Stimulated activated CD8-positive, alpha-beta memory T cell treated with anti-CD3 and anti-CD28 coated beads, Interleukin-2, amount 100 ng/mL, for 48 hours (primary cell): ENCODE measurements at places on chromosomes 5 and 9.
A peak's percentile ranks its signal among the peaks of the same experiment; 100 is the strongest.

DNA sequence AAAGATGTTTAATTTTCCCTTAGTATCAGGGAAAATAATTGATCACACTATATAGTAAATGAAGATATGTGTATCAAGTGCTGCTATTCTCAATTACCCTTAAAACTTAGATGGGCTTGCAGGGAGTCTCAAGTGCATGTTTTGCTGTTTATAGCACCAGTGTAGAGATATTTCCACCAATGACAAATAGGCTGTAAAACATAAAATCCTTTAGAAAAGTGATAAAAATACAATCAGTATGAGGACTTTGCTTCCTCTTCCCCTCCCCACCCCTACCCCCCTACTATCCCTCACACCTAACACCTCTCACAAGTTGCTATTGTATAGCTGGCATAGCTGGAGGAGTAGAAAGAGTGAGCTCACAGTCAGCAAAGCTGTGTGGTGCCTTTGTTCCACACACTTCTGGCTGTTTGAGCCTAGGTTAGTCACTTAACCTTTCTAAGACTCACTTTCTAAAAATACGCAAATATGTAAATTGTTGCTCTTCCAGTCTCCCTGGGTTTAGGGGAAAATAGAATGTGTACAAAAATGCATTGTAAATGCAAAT is 93.1 kb downstream of the PDE4D start:
- DNase-seq: no peak

DNA sequence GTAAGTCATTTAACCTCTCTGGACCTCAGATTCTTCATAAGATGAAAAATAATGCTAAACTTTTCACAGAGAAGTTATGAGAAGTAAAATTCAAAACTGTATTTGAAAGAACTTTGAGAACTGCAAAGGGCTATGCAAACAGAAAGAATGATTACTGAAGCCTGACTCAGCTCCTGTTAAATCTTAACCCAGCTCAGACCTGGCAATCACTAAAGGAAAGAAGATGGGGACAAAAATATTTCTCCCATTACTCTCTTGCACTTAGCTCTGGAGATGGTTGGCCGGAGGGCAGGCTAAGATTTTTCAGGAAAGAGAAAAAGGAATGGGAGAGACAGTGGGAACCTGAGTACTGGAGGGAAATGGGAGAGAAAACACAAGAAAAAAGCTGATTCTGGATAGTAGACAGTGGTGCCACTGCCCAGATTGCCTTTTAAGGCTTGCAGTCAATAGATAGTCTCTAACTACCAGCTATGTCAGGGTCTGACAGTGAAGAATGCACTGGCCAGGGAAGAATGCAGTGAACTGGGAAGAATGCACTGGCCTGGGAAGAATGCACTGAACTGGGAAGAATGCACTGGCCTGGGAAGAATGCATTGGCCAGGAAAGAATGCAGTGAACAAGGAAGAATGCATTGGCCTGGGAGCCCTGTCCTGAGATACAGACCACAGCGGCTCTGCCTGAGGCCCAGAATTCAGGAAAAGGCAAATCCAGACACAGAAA is 25.2 kb upstream of the CEMIP2 start:
- no peak for DNase-seq

GRCh38 chr5:157345067-157345466 is 79.1 kb downstream of the CYFIP2 start:
- DNase-seq: no peak

GRCh38 chr5:8601831-8602354 is 732.9 kb downstream of the MTRR start:
- no peak for DNase-seq

- DNase-seq: no peak
These were observed 229.9 kb upstream of the DAB2 start for GRCh38 chr5:39654715-39655114.

DNA sequence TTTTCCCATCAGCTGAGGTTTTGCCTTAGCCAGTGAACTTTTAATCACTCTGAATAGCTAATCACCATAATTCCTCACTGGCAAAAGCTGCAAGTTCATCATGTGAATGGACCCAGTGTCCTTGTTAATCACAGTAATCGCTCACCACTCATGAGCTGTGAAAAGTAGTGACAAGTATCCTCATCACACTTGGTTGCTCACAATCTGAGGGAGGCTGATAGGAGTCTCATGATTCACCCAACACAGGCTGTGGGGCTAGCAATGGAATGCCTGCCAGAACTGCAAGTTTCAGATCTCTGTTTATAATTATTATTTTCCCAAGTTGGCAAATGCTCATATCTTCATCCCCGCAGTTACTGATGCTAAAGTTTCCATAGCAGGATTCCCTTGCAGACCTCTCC is 467.2 kb downstream of the KIF4B start:
- DNase-seq: no peak

DNA sequence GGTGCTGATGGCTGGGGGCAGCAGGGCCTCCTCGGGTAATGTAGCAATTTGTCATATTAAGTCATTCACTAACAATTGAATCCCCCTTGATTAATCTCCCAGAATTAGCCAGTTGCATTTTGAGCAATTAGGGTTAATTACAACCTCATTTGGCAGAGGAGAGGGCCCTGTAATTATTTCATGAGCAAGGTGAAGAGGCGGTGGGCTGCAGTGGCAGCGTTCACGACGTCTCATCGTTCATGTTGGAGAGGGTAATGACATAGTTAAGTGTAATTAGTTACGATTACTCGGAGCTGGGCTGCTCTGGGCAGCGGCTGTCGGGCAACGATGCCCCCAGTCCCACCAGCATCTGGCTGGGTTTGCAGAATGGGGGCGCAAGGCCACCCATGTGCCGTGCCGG is 46.0 kb downstream of the NEK6 start:
- DNase-seq: no peak

DNA sequence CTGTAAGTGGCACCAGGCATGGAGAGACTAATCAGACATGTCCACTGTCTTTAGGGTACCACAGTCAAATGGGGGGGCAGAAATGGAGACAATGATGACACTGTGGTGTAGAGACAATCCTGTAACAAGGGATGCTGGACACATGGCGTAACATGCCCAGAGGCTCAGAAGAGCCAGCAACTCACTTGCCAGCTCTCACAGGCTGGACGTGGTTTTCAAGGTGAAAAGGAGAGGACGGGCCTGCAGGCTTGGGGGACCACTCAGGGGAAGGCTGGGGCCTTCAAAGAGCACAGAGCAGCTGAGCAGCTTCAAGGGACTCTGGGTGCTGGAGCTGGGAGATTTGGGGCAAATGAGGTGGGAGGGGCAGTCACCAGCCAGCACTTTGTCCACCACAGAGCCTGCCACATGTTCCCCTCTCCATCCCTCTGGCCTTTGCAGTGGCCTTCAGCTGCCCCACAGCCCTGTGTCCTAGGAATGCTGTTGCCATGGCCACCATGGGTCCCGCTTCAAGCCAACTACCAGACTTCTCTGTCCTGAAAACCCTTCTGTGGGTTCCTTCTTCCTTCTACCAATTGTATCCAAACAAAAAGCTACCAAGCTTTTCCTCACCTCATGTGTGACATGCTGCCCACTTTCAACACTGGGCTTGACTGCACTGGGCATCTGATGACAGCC is 140.4 kb downstream of the GABBR2 start:
- DNase-seq: no peak

DNA sequence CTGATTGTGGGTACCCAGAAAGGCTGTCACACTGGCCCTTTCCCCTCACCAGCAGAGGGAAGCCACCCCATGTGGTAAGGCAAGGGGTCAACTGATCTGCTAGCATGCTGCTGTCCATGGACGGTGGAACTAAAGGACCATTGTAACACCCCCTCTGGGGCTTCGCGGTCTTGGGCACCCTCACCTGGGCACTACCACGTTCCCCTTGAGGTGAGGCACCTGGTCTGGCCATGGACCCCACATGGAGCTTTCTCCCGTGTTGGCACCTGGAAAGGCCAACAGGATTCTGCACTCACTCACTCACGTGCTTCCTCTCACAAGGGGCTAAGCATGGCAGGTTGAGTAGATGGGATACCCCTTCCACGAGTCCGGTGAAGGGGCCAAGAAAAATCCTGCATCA is 72.0 kb upstream of the RFX3 start:
- no peak for DNase-seq

- no peak for DNase-seq
These were observed 1889.4 kb upstream of the CDH9 start for GRCh38 chr5:28927559-28928326.

DNA sequence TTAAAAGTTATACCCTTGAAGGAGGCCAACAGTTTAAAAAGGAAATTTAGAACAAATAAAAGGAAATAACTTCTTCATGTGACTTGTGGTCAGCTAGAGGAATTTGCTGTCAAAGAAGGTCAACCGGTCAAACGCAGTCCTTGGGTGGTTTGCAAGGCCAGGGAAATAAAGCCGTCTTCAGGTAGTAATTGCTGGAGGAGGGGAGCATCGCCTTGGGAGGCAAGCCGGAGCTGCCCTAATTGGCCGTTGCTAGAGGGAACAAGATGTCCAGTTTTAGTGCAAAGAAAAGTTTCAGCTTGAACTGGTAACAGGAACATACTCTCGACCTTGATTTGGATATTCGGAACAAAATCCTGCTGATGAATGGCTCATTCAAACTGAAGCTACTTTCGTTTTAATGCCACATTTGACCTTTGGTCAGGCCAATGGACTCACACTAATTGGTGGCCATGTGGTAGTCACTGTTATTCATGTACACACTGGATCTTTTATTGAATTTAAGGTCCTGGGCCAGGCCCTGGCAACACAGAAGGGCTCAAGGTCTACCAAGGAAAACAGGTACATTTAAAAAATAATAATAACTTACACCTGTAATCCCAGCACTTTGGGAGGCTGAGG is 47.0 kb upstream of the MYO10 start:
- DNase-seq: no peak

GRCh38 chr5:43859309-43859708 is 256.3 kb downstream of the NNT start:
- DNase-seq: no peak

- DNase-seq: no peak
These were observed 44.9 kb upstream of the SNCAIP start for GRCh38 chr5:122267185-122267584.

GRCh38 chr9:130265431-130266235 is at the start of gene HMCN2:
Gene HMCN2 (plus strand): TSS chr9:130265760. CDS start chr9:130265879, 119 bp downstream.
- DNase-seq: no peak

- no peak for DNase-seq
These were observed 16.1 kb downstream of the CPLX2 start for GRCh38 chr5:175887463-175887862.

GRCh38 chr9:132671620-132672412 is 1.6 kb downstream of the GTF3C4 start:
- no peak for DNase-seq

- no peak for DNase-seq
These were observed 14.2 kb upstream of the MED10 start for GRCh38 chr5:6392561-6392960.

DNA sequence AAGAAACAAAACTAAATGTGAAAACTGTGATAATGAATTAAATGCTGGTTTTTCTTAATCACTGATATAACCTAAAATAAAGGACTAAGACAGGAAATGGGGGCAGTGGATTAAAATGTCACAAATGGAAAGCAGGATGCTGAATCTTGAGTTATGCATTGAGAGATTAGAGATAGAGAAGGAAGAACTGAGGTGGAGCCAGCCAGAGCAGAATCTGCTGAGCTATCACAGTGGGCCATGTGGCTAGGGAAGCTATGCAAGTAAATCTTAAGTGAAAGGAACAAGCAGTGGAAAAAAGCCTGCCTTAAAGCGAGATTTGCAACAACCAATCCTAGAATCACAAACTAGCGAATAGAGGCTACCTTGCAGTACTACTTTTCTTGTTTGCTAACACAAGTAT is 188.5 kb upstream of the RASA1 start:
- no peak for DNase-seq

DNA sequence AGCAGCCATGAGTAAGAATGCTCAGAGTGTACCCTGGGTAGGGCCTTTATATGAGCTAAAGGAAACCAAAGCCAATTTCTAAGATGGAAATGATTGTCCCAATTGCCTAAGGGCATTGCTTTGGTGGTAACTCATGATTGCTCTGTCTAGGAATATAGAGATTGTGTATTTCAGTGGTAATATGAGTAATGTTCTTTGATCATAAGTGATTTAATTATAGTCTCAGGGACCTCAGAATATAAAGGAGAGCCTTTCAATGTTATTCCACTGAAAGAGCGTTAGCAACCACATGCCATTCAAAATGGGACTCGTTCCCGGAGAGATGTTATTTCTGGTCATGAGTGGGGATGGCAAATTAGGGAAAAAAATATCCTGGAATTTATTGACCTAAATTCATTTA is 340.5 kb downstream of the ARHGEF28 start:
- DNase-seq: no peak

GRCh38 chr5:155878991-155879575 is 447.9 kb upstream of the SGCD start:
- DNase-seq: no peak

DNA sequence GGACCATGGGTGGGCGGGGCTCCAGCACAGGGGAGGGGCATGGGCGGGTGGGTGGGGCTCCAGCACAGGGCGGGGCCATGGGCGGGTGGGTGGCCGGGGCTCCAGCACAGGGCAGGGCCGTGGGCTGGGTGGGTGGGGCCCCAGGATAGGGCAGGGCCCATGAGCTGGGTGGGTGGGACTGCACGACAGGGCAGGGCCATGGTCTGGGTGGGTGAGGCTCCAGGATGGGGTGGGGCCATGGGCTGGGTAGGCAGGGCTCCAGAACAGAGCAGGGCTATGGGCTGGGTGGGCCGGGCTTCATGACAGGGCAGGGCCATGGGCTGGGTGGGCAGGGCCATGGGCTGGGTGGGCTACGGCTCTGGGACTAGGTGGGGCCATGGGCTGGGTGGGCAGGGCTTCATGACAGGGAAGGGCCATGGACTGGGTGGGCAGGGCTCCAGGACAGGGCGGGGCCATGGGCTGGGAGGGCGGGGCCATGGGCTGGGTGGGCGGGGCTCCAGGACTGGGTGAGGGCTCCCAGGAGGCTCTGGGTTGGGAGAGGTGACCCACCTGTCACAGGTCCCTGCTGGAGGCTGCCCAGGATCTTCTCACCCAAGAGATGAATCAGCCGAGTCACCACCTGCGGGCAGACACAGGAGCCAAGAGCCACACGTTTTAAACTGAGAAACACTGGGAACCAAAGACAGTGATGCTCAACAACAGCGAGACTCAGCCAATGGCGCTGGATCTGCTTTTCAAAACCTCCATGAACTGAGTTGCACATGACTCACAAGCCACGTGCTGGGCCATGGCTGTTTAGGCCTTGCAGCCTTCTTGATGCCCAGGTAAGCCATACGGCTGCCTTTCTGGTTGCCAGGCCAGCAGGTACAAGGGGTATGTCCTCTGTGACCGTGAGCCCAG is 33.6 kb upstream of the NSMF start:
- peak; percentile 18 for DNase-seq

DNA sequence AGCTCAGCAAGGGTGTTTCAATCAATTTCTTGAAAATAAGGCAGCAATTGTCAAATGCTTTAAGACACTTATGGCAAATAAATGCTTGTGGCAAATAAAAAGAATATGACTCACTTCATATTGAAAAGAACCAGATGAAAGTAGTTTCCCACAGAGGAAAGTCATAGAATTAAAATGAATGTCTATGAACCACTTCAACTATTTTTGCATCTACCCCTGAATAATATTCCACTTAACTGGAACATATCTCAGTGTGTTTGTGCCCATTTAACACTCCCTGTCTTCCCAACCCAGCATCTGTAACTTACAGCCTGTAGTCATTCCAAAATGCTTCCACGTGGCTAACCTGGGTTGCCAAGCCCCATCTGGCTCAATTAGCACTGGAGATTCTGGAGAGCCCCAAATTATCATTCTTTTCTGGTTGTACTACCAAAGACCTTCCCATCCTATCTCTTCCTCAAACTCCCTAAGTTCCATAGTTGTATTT is 84.7 kb downstream of the FEM1C start:
- DNase-seq: no peak
